Hematopoietic multipotent progenitor cell treated with erythropoietin and hydrocortisone succinate and interleukin-3 and kit ligand, for 15 days (in vitro differentiated cells): ENCODE measurements at places on chromosomes 1 and 21.
A peak's percentile ranks its signal among the peaks of the same experiment; 100 is the strongest.

- no peak for DNase-seq
Observed at GRCh38 chr1:83131692-83131955, 867.3 kb downstream of the TTLL7 start.

- DNase-seq, result no peak
Observed at GRCh38 chr1:104745875-104746274, 996.2 kb downstream of the AMY1C start.

DNA sequence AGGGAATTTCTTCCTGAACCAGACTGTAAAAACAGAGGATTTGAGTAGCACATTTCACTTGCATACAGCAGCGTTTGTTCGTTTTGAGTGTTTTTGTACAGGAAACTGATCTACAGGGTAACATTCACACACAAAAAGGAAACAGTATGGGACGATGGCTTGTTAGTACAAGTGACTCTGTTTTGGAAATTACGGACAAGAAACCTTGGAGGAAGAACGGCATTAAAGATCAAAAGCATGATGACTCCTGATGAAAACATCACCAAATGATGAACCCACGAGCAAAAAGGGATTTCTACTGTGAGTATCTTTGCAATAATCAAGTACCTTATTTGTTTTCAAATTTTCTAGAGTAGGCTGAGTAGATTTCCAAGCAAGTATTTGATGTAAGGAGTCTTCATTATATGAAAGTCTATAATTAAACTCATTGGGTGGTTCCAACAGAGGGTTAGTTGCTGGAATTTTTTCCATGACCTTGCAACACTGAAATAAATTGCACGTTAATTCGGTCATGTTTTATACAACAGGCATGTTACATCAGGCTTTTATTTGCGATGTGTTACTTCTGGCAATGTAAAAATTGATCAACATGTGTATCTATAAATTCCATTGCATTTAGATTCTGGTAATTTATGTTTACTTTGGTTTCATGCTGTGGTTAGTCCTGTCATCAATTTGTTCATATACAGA, 76.7 kb upstream of the KCNK2 start:
- DNase-seq, result no peak

- no peak for DNase-seq
Observed at GRCh38 chr1:111272081-111272480, 18.6 kb upstream of the CHIA start.

DNA sequence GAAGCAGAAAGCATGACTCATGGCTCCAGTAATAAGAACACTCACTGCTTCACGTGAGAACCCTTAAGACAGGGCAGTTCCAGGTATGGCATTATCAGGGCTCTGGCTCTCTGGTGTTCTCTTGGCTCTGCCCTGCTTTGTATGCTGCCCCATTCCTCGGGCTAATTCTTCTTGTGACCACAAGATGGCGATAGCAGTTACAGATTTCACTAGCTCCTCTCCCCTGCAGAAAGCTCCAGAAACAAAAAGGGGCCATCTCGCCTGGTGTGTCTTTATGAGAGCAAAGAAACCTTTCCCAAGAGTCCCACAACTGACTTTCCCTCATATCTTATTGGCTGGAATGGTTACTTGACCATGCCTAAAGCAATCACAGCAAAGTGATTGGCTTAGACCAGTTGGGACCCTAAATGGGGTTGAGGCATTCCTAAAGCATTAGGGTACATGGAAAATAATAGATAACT, 60.1 kb downstream of the F3 start:
- DNase-seq, result peak; percentile 73

- no peak for DNase-seq
Observed at GRCh38 chr1:235074523-235075047, 54.1 kb downstream of the TOMM20 start.

GRCh38 chr1:63882048-63882704, 108.4 kb downstream of the ROR1 start:
- DNase-seq, result no peak
